8988T (cell line): ENCODE measurements at places on chromosomes 11 and 22.

DNA sequence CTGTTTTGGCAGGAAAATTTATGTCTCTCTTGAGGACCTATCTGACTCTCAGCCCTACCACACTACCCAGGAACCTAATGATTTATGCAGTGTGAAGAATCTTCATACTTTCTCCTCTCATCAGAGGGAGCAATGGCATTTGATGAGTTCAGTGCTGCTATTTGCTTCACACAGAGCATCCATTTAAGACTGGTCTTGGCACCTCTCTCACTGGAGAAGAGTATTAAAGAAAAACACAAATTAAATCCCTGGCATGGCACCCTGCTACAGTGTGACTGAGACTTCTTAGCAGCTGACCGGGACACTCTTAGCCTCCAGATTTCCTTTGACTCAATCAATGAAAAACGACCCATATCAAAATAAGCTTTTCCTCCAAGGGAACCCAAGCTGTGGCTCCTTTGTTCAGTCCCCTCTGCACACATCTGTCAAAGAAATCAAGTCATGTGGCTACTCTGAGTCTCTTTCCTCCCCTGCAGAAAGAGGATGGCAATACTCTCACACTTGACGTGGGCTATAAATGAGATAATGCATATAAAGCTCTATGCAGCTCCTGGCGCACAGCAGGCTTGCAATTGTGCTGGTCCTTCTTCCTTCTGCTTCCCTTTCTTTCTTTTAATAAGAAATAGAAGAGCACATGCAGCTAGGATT, 186.1 kb upstream of the E2F8 start:
- DNase-seq = no peak

- DNase-seq = no peak
Measured at GRCh38 chr11:83054904-83055380, 16.8 kb downstream of the RAB30 start.

DNA sequence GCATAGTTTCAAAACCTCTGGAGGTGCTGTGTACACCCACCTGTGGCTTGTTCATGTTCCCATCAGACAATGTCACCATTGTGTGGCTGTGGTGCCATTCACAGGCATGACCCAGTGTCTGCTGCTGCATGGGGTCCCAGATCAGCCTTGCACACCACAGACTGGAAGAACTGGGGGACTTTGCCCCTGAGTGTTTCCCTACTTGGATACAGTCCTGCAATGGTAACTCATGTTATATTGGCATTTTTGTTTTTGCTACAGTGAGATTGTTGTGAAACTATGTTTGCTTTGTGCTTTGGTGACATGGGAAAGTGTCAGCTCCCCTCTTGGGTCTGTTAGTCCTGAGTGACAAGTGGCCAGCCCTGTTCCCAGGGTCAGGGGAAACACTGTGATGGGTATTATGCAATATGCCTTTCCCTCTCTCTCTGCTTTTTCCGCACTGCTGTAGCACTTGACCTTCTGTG, 108.8 kb downstream of the NAV2 start:
- no peak for DNase-seq

- no peak for DNase-seq
Measured at GRCh38 chr11:34445956-34446355, 7.2 kb downstream of the CAT start.

- DNase-seq = no peak
Measured at GRCh38 chr11:15280393-15280792, 165.7 kb downstream of the INSC start.
